WTC11 (cell line): ENCODE measurements at places on chromosomes 3 and 15. TPM values are rescaled to one million over a fixed set of nuclear protein-coding genes. Genes with fewer than 3 reads are reported as not detected.
A peak's percentile ranks its signal among the peaks of the same experiment; 100 is the strongest.

- no peak for DNase-seq
Measured at GRCh38 chr3:69784954-69785514, 45.8 kb downstream of the MITF start.

GRCh38 chr3:51657234-51657633, 13.8 kb upstream of the TEX264 start:
- DNase-seq = no peak

DNA sequence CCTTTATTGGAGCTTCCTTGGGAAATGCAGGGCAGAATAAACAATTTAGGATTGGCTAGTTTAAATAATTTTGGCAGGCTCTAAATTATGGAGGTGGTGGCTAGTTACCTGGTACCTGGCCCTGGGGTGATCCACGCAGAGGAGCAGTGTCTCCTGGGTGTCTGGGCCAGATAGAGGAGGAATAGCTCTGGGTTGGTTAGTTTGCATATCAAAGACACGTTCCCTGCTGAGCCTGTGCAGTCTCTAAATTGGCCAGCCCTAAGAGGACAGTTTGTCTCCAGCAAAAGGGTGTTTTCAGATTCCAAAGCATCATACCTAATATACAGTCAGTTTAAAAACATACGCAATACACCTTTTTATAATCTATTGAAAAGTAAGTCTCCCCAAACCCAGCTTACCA, 333.3 kb upstream of the TPM1 start:
- DNase-seq = no peak

- no peak for DNase-seq
Measured at GRCh38 chr3:24027946-24028345, 82.9 kb downstream of the NR1D2 start.

- no peak for DNase-seq
Measured at GRCh38 chr3:122957707-122958689, 69.6 kb downstream of the SEMA5B start.

GRCh38 chr3:44952689-44953088, 23.3 kb downstream of the ZDHHC3 start:
- no peak for DNase-seq

DNA sequence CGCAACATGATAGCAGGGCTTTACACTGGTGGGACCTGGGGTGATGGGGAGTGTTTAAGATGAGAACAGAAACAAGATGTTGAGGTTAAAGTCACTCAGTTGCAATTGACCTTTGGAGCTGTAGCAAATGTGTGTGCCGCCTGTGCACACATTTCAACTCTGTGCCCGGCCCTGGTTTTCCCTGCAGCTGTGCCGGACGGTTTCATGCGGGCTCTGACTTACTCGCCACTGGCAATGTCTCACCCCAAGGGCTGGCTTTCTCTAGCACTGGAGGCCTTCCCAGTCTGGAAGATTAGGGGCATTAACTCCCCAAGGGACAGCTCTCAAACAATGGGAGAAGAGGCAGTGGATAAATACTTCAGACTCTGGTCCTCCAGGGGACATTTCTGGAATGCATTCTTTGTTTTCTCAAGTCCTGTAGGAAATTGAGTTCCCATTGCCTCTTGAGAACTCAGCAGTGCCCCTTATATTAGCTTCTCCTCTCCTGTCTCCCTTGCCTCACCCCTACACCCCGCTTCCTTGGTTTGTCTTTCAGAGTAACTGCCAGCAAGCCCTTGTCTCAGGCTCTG, 152.5 kb downstream of the EDEM1 start:
- no peak for DNase-seq

GRCh38 chr3:196966526-196967401, 1.9 kb downstream of the PIGZ start:
- DNase-seq = peak; percentile 66

GRCh38 chr3:48528048-48528447, 24.1 kb upstream of the SHISA5 start:
- DNase-seq = no peak

- DNase-seq = no peak
Measured at GRCh38 chr3:98454929-98455328, 8.1 kb upstream of the OR5K1 start.

- DNase-seq = no peak
Measured at GRCh38 chr15:63938486-63939061, 104.8 kb upstream of the HERC1 start.

DNA sequence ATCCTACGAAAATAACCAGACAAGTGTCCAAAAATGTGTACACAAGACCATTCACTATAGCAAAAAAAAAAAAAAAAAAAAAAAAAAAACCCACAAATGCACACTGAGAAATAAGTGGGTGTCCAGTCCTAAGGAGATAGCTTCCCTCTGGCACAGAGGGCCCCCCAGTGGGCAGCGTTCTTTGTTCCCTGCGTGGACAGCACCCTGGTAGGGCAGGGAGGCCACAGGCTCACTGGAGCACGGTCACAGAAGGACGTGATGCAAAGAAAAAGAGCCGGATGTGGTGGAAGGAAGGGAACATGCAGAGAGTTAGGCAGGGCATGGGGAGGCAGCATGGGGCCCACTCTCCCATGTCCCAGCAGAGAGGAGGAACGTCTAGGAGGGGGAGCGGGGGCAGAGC, 210.7 kb upstream of the NSMCE3 start:
- DNase-seq = no peak

The CEMIP gene
- total RNA-seq = 0.57 to 1.2 TPM (median 0.87 TPM) in 3 replicates

The CPEB1 gene
- 2.5 to 3.9 TPM (median 3.2 TPM) in 3 replicates for total RNA-seq

The SGO1 gene
- total RNA-seq = 31.5 to 34.3 TPM (median 32.2 TPM) in 3 replicates

The UROC1 gene
- total RNA-seq = 0.09 TPM in 1 of 3 replicates, not detected in the others

The SLC12A1 gene
- 0.15 to 0.39 TPM (median 0.39 TPM) in 3 replicates for total RNA-seq
